NK-92 treated with Interleukin-12 subunit alpha and Interleukin-12 subunit beta, amount 100 ng/mL, for 24 hours (cell line): ENCODE measurements at places on chromosomes 2 and 18.
A peak's percentile ranks its signal among the peaks of the same experiment; 100 is the strongest.

DNA sequence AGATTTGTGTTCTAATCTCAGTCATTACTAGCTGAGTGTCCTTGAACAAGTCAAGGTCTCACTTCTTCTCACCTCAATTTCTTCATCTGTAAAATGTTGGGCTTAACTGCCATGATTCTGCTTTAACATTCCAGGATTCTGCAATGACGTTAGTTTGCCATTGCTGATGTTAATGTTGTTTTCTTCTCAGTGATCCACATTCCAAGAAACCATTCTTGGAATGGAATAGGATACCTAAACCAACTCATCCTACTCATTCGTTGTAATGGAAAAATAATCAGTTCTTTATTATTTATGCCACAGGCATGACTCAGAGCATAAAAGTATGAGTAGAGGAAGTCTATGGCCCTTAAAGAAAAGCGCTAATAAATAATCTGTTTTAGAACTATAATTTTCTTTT, 140.2 kb upstream of the ETAA1 start:
- no peak for DNase-seq

DNA sequence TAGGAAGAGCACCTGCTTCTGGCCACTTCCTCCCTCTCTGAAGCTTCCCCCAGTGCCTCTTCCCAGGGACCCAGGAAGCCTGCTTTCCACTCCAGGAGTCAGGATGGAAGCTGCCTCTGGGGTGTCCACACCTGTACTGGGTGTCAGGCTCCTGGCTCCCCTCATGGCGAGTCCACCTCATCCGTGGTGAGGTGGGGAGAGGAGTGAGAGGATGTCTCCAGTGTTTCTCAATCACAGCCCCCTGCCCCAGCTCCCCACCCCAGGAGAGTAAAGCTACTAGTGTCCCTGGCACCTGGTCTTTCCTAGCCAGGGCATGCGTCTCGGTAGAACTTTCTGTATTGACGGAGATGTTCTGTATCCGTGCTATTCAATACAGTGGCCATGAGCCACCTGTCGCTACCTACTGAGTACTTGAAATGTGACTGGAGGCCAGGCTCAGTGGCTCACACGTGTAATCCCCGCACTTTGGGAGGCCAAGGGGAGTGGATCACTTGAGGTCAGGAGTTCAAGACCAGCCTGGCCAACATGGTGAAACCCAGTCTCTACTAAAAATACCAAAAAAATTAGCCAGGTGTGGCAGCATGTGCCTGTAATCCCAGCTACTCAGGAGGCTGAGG, 171.2 kb upstream of the HAAO start:
- DNase-seq: no peak

- no peak for DNase-seq
Measured at GRCh38 chr2:139814458-139814857, 1034.3 kb upstream of the NXPH2 start.

DNA sequence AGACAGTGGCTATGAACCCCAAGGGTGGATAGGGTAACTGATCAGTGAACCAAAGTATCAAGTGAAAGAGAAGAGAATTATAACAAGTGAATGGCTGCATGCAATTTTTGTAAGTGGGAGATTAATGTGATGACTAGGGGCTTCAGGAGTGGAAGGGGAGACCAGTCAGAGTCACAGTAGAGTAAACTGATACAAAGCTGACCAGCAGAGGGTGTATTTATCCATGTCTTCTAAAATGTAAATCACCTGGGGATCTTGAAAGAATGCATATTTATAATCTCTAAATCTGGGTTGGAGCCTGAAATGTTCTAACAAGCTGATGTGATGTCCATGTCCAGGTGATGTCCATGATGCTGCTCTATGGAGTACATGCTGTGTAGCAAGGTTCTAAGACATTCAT, 1351.3 kb upstream of the CHAC2 start:
- no peak for DNase-seq

DNA sequence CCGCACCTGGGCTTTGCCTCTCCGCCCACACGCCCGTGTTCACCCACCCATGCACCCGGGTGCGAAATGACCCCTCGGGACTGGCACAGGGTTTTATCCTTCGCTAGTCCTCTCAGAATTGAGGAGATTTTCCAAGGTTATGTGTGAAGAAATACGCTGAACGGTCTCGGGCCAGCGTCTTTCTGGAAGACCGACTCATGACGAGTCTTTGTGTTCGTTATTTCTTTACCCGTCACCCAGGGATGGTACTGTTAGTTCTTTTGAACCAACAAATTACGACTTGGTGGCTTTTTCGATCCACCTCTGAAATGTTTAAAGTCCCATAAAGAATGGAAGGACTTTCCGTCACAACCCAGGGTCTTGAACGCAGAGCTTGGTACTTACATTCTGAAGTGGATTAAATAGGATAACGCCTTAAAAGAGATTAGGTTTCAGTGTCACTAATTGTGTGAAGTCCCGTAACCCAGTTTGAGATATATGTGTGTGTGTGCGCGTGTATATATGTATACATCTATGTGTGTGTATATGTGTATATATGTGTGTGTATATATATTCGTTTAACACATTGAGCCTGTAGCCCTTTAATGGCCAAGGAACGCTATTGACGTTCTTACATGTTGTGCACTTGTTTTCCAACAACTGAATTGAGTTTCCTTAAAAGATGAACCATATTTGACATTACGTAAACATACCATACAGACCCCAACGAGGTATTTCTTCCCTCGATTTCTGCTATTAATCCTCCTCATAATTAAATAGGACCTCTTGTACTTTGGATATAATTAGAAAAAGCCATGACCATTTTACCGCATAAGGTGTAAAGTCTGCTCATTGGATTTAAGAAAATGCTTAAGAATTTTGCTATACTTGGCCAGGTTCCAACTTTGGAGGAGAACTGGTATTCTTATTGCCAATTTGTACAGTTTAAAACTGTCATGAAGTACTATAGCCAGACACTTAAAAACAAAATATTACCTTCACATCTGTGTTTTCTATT, 889 bp downstream of the ZC3H15 start:
- DNase-seq: no peak

GRCh38 chr2:98835831-98836385, 100.1 kb downstream of the CRACDL start:
- no peak for DNase-seq

DNA sequence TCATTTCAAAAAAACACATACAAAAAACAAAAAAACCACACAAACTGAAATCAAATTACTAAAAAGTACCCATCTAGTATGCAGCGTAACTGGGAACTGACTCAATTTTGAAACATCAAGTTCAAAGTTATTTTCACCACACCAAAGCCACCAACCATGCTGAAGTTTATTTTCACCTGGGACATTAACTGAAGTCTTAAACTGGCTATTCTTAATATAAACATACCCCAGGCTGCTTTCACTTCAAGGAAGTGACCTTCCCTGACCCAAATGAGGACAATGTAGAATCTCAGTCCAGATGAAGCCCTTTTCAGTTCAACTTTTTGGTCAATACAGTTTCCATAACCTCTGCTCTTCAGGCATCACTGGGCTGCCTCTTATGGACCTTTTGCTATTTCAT, 84.6 kb downstream of the PIGN start:
- DNase-seq: no peak

- DNase-seq: peak; percentile 70
Measured at GRCh38 chr2:85678794-85679672, 11.0 kb upstream of the SFTPB start.

- no peak for DNase-seq
Measured at GRCh38 chr2:241204010-241204384, 15.5 kb downstream of the ANO7 start.

DNA sequence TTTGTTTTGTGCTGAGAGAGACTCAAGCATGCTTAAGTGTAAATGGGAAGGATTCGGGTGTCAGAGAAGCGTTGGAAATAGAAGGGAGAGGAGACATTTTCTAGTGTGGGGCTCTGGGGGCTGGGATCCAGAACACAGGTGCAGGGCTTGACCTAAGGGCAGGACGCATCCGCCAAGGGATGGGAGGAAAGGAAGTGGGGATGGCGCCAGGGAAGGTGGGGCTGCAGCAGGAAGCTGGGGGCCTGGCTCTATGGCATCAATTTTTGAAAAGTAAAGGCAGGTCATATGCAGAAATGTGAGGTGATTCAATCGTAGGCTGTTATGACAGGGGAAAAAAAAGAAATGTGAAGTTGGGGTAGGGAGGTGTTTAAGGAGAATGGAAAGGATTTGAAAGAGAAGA, 143.2 kb upstream of the SERTAD2 start:
- DNase-seq: no peak

DNA sequence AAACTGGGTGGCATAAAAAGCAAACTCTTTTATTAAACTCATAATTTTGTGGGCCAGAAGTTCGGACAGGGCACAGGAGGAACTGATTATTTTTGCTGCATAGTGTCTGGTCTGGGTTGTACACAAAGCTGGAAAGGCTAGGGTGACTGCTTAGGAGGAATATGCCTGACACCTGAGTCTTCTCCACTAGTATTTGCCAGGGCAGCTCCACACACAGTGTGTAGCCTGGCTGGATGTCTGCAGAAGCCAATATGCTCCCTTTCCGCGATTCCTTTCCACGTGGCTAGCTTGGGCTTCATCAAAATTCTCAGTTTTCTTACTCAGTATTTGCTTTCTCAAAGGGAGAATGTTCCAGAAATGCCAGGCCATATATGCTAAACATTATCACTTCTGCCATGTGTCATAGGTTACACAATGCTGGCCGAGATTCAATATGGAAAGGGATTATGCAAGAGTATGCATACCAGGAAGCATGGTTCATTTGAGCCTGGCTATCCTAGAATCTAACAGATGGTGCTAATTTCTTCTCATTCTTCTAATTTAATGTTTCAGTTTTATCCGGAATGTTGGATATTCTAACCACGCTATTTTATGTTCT, 142.7 kb upstream of the DOK6 start:
- DNase-seq: no peak

DNA sequence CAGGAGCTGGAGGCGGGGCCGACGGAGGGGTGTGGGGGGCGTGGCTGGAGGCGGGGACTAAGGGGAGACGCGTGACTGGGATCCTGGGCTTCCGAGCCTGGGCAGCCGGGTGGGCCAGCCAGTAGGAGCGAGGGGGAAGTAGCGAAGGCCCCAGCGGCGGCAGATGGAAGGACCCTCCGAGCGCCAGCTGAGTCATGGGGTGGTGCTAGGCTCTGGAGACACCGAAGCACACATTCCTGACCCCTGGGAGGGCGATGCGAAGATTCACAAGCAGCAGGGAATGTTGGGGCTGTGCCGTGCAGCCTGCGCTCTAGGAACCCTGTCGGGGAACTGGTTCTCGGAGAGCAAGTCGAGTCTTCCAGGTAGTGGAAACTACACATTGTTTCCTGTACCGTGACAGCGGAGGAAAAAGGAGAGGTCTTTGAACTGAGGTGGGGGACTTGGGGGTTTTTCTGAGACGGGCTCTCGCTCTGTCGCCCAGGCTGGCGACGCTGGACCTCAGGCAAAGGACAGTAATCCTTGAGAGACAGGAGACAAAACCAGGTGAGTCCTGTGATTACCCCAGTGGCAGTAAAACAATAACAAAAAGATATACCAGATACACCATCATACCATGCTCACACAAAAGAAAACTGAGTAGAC, 650 bp upstream of the AFG3L2 start:
- DNase-seq: no peak

- DNase-seq: no peak
Measured at GRCh38 chr18:45976566-45976965, 9.4 kb upstream of the EPG5 start.

DNA sequence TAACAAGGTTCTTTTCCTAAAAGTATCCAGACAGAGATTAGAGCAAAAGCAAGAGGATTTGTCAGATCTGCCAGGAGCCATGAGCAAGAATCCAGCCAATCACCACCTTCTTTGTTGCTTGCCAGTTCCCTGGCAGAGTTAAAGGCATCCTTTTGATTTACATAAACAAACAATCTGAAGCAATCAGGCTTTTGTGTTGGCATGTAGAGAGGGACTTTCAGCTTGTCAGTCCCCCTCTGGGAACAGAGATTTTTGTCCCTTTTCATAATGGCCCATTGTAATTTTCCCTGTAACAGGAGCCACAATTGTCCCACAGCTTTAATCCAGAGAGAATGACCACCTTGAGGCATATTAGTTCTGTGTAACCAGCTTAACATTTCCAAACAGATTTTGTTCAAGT, at the start of gene ERMN:
ERMN (minus strand) TSS at position 39 of the 400 bp plus-strand sequence. CDS start 182 bp downstream, outside the sequence.
- no peak for DNase-seq

DNA sequence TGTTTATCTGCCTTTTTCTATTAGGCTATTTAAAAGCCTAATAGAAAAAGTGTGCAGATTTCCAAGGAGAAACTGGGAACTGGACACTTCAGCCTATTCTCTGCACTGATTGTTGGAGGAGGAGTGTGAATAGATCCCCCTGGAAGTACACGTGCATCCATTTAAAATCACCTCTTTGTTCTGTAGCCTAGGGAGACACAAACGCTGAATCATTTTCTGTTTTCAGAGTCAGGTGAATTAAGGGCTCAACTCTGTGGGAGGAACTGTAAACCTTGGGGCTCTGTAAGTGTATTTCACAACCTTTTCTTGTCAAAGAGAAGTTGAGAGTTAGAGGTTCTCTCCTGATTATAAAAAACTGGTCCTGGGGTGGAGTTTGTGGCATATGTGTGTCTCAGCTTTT, 159.7 kb downstream of the SPAG16 start:
- no peak for DNase-seq

DNA sequence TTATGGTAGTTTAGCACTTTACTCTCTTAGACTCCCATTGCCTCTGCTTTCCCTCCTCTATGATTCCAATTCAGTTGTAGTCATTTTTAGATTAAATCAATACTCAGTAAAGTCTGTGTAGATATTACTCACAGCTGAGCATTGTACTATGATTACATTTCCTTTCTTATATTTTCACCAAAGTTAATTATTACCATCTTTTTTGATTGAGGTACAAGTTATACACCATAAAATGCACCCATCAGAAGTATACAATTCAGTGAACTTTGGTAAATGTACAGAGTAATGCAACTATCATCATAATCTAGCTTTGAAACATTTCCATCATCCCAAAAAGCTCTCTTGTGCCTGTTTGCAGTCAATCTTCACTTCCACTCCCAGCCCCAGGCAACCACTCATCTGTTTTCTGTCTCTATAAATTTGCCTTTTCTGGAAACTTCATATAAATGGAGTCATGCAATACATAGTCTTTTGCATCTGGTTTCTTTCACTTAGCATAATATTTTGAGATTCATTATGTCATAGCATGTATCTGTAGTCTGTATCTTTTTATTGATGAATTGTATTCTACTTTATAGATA, 30.2 kb upstream of the ETAA1 start:
- no peak for DNase-seq

DNA sequence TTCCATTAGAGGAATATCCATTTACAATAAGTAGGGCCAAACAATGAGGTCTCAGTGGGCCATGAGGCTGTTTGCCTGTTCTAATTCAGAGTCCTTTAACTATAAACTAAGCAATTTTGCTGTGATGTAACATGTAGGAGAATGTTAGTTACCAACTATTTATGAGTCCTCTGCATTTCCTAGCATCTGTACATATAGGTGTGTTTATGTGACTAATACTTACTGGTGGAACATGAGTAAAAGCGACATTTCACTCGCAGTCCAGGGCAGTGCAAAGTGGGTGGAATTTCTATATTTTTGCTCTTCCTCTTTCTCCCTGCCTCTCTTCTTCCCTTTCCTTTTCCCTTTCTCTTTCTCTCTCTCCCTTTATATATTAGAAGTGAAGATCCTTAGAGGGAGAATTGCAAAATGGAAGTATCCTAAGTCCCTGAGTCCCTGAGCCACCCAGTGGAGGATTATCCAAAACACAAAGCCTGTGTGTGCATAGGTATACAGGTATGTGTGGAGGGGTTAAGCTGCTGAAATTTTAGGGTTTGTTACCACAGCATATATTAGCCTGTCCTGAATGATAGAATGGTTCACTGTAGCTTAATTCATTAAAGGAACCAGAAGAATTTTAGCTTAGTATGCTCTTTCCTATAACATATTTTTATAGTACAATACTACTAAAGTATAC, 487.0 kb upstream of the FANCL start:
- no peak for DNase-seq

GRCh38 chr2:149383340-149383739, 53.0 kb downstream of the LYPD6 start:
- DNase-seq: no peak
